Inflammatory macrophage (primary cell): ENCODE measurements at places on chromosomes 5 and 9.

GRCh38 chr5:26553079-26553478 lies 485.3 kb downstream of the CDH9 start:
- no peak for DNase-seq

DNA sequence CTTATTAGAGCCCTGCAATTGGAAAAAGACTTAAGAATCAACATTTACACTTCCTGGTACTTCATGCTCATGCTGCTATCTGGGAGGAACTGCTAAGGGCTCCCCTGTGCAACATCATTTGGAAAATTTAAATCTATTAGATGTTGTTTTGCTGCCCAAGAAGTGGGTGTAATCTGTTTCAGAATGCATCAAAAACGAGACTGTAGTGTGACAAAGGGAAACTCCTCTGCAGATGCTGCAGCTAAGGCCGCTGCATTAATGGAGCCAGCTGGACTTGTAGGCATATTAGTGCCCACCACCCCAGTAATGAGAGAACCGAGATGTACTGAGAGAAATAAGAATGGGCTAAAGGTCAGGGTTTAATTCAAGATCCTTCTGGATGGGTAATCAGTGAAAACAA lies 11.1 kb upstream of the PAIP1 start:
- DNase-seq = no peak

GRCh38 chr9:124270504-124271335 lies 13.0 kb downstream of the NEK6 start:
- peak; percentile 55 for DNase-seq

DNA sequence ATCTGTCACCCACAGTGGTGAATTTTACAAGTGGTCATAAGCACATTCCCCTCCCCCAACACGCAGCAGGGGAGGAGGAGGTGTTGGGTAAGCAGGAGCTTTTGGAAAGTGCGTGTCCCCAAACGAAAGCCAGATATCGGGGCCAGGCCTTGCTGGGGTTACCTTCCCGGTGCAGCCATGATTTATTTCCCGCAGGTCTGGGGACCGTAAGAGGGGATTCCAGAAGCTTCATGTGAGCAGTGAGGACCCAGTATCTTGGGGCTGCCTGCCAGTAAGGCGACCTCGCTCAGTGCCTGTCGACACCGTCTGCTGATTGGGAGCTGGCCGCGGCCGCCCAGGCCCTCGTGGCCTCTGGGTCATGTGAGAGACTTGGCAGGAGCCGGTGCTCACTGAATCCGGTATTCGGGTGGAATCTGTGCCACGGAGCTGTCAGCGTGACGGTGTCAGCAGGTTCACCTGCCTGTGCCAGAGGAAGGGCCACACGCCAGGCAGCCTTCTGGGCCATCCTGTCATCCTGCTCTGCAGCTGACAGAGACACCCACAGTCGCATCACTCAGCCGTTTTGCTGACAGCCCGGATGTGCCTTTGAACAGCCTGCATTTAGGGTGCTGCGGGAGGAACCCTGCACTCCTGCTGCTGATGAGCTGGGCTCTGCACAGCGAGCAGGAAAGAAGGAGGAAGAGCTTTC lies 37.3 kb downstream of the SEC61B start:
- DNase-seq = peak; percentile 32

DNA sequence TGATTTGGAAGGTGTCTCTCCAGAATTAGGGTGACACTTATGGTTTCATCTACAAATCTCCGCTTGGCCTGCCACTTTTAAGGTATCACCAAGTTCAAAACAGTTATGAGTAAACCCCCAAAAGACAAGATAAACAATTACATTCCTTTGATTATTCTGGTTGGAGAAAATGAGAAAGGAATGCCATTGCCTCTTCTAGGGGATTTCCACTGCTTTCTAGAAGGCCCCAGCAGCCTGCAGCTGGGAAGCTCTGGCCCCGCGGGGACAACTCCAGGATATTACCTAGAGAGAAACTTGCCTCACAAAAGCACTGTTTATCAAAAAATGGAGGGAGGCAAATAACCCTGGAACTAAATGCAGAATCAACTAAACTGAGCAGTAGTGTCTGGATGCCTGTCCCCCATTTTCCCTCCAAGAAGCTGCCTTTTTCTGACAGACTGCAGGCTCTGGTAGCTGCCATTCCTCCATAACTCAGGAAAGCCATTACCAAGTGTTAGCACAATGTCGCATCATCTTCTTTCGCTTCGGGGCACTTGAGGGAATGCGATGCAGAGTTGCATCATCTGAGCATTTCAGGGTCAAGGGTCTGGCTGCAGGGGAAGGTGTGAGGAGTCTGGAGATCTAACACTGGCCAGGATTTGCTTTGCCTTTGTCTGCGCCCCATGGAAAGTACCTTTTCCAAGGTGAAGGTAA lies 71.5 kb upstream of the PLPP6 start:
- no peak for DNase-seq

GRCh38 chr5:57414857-57415256 lies 67.8 kb downstream of the ACTBL2 start:
- no peak for DNase-seq

- DNase-seq = no peak
These were observed 138.9 kb downstream of the GADD45G start for GRCh38 chr9:89743573-89744254.

- DNase-seq = no peak
These were observed 167.5 kb downstream of the SAXO1 start for GRCh38 chr9:18865542-18865941.

GRCh38 chr5:151461312-151461711 lies 13.9 kb downstream of the SLC36A1 start:
- DNase-seq = no peak

DNA sequence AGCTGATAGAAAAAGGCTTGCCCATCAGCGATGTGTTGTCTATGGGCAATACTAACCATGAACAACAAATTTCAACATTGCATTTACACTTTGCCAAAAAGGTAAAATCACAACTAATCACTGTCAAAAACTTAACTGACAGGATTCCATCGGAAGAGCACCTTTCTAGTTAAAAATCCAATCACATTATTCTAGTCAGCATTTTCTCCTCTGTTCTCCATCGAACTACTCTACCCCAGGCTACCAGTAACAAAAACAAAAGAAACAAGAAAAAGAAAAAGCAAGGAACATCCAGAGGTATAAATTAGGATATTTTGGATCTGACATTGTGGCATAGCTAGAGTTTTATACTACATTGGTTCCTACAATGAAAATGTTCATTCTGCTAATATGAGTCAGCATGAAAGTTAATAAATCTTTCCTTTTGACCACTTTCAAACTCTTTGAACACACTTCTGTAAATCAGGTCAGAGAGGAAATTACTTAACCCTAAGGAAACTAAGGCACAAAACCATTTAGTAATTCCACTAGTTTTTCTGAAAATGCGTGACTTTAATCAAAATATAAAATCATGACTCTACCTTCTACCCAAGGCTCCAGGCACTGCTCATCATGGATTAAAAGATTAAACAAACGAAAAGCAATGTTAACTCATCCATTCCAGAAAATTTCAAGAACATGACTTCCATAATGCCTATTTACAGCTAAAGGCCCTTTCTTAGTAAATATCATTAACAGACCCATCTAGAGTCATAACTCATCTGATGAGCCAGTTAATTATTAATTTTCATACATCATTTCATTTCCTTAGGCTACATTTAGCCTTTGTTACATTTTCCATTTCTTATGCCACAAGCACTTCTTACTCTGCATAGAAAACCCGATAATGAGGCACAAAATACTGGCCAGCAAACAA lies 10.2 kb downstream of the GLIS3 start:
- no peak for DNase-seq

DNA sequence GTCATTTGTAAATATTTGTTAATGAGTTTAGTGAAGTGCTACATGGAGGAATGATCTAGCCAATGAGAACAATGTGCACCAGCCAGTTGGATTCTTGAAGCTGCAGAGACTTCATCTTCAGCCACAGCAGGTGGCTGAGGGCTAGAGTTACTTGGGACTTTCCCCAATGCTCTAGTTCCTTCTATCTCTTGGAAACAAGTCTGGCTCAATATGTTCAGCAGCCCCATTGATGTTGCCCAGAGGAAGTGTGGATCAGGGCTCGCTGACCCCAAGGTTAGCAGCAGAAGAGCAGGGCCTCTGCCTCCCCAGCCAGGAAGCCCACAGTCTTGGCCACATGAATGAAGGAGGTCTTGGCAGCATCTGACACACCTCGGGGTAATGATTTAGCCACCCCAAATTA lies 117.5 kb downstream of the SLC1A3 start:
- peak; percentile 68 for DNase-seq

GRCh38 chr9:25658571-25658970 lies 19.7 kb downstream of the TUSC1 start:
- DNase-seq = no peak

DNA sequence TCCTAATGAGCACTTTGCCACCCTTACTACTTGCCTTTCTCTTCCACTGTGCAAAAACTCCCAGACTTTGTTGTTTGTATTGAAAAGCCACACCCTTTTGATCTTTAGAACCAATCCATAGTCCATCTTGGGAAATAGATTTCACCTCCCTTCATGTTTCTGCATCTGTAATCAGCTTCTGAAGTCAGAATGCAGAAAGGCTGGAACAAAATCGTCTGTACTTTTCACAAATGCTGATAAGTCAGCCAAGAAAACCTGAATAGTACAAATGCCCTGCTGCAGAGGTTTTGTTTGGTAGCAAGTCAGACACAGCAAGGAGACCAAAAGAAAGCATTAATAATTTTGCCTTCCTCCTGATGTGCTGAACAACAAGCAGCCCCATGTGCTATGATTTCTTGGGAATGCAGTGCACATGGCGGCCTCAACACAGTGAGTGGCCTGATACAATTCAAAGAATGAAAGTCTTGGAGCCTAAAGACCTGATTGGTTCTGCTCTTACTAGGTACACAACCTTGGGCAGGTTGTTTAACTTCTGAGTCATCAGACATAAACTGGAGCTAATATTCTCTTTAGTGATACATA lies 59.2 kb upstream of the STK32A start:
- no peak for DNase-seq

DNA sequence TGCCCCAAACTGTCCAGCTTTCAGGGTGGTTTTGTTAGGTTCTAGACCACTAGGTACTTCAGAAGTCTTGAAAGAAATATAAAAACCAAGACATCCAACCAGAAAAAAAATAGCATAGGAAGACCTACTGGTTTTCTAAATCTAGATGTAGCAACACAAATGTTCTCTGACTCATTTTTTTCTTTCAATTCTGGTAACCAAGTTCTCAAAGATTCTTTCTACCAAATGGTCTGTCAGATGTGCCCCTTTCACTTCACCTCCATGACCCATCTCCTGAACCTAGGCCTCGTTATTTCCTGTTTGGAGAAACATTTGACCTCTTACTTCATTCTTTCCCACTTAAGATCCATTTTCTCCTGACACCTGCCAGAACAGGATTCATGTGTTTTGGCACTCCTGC lies 355.3 kb downstream of the KIAA0825 start:
- no peak for DNase-seq

DNA sequence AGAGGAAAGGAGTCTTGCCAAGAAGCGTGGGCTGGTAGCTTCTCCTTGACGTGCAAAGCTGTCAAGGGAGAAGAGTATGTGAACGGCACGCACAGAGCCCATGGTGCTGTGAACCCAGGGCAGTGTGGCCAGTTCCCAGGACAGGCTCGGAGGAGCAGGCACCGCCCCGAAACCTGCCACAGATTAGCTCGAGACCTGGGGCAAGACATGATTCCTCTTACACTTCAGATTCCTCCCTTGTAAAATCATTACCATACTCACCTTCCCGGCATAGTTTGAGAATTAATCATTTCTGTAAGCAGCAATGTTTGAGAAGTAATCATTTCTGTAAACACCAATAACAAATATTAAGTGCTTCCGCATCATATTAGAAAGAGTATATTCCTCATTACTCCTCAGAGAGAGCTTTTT lies 19.9 kb downstream of the GOLM1 start:
- DNase-seq = no peak

GRCh38 chr9:125997196-125997823 lies 250.1 kb downstream of the PBX3 start:
- DNase-seq = no peak

DNA sequence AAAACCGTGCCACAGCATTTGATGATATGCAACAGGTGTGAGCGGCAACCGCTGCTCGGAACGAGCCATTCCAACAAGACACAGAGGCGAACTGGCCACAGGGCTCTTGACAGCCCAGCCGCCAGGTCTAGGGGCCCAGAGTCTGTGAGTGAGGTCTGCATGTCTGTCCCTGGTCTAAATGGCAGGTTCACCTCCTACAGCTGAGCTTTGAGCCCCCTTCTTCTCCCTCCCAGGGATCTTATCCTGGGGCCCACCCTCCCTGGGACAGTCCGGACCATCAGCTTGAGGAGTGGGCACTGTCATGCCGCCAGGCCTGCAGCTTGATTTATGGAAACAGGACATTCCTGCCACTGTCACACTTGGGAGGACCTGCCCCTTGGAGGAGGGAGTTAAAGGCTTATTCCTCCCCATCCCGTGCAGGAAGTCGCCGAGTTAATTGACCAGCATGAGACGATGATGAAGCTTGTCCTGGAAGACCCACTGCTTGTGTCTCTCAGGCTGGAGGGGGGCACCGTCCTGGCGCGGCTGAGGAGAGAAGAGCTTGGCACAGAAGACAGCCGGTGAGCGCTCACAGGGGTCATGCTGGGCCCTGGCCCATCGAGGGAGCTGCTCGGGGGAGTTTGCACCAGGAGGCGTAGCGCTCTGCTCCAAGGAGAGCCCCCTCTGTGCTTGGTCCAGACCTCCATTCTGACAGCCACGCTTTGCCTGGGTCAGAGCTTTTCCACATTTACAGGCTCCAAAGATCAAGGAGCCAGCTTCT lies 35.5 kb upstream of the LRRC14B start:
- no peak for DNase-seq

- no peak for DNase-seq
These were observed at the start of gene SV2C for GRCh38 chr5:76082772-76083554. SV2C (plus strand) TSS chr5:76083383; CDS start chr5:76131751, 48,368 bp downstream.

- DNase-seq = no peak
These were observed 149.9 kb downstream of the TRIO start for GRCh38 chr5:14292766-14293658.

DNA sequence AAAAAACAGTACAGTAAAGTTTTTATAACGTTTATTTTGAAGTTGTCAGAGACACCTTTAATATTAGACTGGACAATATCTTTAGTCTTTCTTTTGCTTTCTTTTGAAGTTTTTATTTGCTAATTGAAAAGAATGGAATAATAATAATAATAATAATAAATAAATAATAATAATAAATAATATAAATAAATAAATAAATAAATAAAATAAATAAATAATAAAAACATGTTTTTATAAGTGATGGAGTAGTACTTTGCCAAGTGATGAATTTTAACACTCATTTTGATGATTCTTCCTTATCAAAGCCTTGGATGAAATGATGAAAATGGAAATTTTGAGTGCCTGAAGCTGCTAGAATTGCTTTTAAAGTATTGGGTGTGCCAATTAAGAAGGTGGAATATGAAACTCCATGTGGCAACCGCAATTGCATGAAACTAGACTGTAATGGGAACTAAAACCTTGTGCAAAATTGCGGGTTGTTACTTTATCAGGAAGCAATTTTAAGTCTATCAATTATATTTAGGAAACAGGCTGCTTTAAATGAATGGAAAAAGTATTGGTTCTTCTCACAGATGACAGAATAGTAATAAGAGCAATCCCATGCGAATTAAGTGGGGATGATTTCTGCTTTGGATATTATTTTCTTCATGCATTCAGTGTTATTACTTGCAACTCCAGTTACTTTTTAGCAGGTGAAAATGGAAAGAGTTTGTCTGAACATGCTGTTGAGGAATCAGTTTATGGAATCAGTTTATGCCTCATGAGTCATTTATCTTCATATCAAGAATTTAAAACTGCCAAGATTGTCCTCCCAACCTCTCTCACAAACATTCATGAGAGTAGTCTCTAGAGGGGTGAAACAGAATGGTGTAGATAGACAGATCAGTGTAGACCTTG lies 4.6 kb downstream of the ANXA1 start:
- DNase-seq = peak; percentile 54
